ENCODE measurements at places on chromosomes 3 and 15.

GRCh38 chr3:158330870-158331269, 221.0 kb downstream of the RSRC1 start:
- DNase-seq = no peak

DNA sequence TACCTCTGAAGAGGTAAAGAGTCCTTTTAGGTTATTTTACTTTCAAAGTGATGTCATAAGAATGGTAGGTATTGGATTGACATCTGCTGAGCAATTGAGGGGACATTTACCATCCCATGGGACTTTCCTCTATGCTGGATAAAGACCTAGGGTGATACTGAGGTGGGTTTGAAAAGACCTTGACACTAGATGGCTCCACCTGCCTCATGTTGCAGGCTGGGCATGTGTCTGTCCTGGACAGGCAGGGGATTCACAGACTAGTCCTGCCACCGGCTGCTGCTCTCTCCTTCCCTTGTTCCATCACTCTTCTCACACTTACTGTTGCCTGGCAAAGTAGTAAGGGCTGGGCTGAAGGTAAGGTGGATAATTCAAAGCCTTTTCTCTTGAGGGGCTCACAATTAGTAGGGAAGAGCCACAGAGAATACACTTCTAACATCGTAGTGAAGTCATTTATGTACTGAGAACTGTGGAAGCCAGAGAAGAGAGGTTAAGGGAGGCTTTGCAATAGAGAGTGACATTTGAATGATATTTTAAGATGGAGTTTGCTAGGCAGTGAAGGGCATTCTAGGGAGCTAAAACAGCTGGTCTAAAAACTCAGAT, 27.7 kb downstream of the TRAK1 start:
- DNase-seq = peak; percentile 10

- no peak for DNase-seq
Measured at GRCh38 chr3:129399895-129400357, 28.5 kb downstream of the EFCAB12 start.

GRCh38 chr3:46926039-46926438, 48.5 kb downstream of the PTH1R start:
- no peak for DNase-seq

DNA sequence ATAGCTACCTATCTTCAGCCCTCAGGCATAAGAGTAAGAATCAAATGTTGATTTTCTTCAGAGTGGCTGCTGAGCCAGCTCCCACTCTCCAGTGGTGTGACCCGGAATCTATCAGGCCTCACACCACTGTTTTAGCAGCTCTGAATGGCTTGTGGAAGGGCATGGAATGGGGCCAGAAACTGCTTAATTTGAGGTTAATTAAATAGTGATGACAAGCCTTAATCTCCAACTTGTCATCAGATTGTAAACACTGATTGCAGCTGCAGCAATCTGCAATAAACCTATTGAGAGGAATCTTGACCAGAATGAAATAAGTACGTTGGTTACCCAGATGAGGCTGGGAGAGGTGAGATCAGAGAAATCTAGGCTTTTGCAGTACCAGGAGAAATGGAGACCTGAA, 317.4 kb downstream of the FHIT start:
- DNase-seq = no peak

GRCh38 chr3:166351461-166351860, 514.2 kb upstream of the BCHE start:
- no peak for DNase-seq

- DNase-seq = no peak
Measured at GRCh38 chr3:194072097-194072428, 63.9 kb upstream of the HES1 start.

GRCh38 chr15:48596415-48596814, 49.1 kb downstream of the FBN1 start:
- no peak for DNase-seq
